ENCODE measurements at places on chromosomes 4 and X.
A peak's percentile ranks its signal among the peaks of the same experiment; 100 is the strongest.

GRCh38 chr4:54852602-54853001 is 194.8 kb downstream of the KIT start:
- no peak for DNase-seq

- DNase-seq = no peak
Measured at GRCh38 chrX:36961590-36961989, 46.6 kb upstream of the FAM47C start.

DNA sequence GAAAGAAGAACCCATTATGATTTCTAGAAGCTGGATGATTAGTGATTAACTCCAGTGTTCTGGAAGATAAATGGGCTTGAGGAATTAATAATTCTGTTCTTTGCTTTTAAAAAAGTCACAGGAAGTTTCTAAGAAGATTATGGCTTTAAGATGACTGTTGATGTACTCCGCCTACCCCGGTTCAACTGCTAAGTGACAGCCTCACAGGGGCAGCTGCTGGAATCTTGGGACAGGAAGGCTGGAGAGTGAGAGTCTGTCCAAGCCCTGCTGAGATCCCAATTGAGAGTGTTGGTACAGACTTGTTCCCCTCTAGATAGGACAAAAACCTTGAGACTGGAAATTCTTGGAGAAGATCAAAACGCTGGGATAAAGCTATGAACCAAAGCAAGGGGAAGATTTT is 37.3 kb downstream of the NPY1R start:
- no peak for DNase-seq

GRCh38 chrX:22430701-22431100 is 158.0 kb downstream of the CBLL2 start:
- DNase-seq = no peak

DNA sequence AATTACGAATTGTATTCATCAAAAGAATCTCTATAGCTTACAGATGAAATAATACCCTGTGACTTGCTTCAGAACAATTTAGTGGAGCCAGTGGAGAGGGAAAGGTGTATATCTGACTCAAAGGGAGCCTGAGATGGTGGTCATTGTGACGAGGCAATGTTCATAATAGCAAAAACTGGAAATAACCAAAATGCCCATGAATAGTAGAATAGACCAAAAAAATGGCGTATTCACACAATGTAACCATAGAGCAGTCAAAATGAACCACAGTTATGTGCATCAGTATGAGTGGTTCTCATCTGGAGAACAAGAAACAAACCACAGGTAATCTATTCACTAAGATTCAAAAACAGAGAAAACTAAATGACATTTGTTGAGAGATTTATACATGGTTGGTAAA is 125.3 kb upstream of the CLNK start:
- DNase-seq = no peak

DNA sequence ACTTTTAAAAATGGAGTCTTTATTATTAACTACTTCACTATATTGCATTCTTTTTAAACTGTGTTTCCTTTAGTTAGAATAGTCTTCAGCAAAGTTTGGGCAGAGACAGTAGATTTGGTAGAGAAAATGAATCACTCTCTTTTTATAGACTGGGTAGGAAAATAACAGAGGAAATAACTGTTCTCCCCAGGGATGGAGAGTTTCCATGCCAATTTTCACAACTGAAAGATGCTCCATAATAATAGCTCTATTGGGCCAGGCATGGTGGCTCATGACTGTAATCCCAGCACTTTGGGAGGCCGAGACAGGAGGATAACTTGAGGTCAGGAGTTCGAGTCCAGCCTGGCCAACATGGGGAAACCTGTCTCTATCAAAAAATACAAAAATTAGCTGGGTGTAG is 13.1 kb downstream of the HSD17B13 start:
- no peak for DNase-seq

DNA sequence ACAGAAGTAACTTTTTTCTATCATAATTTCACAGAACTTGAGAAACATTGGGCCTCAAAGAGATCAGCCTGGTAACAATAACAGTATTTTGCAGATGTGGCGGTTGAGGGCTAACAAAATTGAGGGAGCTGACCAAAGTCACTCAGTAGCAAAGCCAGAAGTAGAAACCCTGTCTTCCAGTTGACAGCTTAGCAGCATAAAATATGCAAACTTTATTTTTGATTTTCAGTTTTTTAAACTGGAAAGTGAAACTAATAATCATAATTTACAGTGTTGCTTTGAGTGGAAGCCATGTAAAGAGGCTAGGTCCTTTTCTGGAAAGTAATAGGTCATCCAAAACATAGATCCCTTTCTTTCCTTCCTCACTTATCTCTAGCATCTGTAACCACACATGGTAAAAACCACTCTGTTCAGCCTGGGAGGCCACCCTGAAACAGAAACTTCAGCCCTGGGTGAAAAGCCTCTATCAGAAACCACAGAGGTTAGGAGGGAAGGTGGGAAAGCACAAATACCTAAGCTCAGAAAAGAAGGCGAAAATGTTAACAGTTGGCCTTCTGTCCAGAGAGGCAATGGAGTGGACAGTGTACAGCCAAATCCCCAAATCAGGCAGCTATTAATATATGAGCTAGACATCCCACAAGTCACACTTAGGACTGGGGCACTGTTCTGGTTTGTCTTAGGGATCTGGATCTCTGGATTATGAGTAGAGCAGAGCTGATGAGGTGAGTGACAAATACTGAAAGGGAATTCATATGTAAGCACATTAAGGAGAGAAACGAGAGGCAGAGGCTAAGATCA is 61.1 kb upstream of the ARSJ start:
- DNase-seq = peak; percentile 23

DNA sequence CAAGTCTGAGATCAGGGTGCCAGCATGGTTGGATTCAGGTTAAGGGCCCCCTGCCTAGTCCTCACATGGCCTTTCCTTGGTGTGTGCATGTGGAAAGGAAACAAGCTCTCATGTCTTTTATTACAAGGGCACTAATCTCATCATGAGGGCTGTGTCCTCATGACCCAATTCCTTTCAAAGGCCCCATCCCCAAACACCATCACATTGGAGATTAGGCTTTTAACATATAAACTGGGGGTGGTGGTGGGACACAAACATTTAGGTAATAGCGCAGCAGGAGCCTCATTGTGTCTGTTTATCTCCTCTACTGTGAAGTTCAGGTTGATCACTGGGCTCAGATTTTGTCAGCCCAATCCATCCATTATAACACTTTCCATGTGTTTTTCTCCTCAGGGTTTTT is 41.0 kb downstream of the BEX3 start:
- DNase-seq = no peak

DNA sequence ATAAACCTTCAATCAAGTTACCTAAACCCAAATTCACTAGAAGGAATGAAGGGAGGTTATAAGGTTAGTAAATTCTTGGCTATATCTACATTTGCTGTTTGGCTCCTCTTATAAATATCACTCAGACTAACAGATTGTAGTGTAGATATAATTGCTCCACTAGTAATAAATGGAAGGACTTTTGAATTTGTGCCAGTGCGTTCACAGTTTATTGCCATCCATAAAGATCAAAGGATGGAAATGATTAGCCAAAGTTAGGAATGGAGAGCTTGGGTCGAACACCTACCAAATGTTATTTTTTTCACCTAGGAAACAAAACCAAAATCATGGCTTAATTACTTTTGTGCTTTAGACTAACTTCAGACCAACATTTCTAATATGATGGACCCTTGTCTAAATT is 9.2 kb downstream of the DTHD1 start:
- DNase-seq = no peak

DNA sequence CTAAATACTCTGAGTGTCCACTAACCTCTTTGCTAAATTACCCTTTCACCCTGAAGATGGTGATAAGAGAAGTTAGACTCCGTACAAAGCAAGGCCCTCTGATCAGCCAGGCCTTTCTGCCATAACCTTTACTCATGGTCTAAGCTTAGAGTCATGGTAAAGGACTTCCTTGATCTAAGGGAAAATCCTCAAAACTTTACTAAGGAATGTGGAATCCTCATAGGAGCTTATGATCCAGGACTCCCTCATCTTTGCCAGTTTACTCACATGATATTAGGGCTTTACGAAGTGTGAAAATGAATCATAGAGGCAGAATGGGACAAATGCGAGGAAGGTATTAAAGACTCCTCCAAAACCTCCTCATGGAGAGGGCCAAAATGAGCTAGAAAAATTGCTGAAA is 7.9 kb upstream of the FAM13A start:
- DNase-seq = no peak

DNA sequence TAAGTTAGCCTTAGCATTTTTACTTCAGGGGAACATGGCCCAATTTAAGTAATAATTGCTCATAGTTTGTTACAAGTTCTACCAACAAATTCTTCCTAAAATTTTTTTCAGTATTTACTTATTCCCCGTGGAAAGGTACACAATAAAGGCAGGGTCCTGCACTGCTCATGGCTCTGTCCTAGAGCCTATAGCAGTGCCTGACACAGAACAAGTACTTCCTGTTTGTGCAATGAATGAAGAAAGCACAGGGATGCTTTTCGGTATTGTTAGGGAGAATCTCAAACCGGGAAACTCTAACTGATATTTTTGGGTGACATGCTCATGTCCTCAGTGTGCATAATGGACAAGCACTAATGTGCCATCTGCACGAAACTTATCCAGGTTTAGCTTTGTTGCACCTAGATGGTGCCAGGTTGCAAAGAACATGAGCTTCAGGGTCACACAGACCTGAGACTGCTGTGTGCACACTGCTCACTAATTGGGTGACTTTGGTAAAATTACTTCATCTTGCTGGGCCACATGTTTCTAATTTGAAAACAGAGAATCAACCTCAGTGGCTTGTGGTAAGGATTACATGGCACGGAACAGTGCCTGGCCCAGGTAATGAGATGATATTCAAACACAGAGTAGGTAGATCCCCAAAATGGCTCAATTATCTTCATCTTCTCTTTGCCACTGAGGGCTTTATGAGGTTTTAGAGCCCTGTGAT is 175.8 kb upstream of the NPY2R start:
- DNase-seq = no peak

- no peak for DNase-seq
Measured at GRCh38 chr4:187711586-187711985, 284.0 kb upstream of the ZFP42 start.

GRCh38 chr4:122156819-122157218 is 4.7 kb downstream of the BLTP1 start:
- no peak for DNase-seq

GRCh38 chr4:118788911-118789310 is 47.0 kb downstream of the SEC24D start:
- no peak for DNase-seq

- no peak for DNase-seq
Measured at GRCh38 chrX:53714580-53715345, 28.2 kb upstream of the HUWE1 start.

GRCh38 chrX:119758731-119759247 is 401 bp downstream of the SOWAHD start:
- DNase-seq = no peak

DNA sequence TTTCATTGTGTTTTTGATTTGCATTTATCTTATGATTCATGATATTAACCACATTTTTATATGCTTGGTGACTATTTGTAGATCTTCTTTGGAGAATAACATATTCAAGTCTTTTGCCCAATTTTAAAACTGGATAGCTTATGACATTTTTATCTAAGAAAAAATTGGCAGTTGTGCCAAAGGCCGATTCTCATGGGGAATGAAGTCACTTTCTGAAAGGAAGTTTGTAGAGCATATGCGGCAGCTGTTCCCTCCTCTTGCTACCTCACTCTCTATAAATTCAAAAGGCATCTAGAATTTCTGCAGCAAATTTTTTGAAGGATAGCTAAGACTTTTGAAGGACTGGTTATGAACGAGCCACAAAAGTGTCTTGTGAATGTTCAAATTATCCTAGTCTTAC is 2353.5 kb downstream of the ARAP2 start:
- DNase-seq = no peak

- DNase-seq = no peak
Measured at GRCh38 chr4:140799686-140800225, 43.6 kb upstream of the TBC1D9 start.

DNA sequence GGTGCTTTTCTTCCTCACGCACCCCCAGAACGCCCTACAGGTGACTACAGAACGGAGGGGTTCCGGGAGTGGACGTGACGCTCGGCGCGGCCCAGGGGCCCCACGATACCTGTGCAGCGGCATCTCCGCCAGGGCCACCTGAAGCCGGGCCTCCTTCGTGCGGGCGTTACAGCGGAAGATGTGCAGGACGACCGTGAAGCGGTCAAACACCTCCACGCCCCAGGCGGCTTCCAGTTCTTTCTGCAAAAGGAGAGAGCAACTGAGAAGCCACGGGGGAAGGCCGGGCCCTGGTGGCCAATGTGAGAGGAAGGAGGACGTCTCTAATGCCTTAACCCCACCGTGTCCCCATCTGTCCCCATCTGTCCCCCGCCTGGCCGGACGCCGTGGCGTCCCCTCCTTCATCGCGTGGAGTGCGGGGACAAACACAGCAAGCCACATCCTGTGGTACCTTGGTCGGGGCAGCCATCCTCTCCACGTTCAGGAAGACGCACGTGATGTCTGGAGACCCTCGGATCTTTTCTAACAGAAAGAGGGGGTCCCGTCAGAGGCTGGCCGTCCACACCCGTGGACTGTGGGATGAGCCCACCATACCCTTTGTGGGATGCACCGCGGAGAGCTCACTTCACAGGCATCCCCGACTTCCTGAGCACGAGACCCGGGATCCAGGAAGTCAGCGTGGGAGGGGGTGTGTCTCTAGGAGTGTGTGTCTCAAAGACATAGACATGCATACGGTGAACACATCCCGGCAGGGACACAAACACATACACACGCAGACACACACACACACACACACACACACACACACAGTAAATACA is 3.6 kb downstream of the GTPBP6 start:
- no peak for DNase-seq

DNA sequence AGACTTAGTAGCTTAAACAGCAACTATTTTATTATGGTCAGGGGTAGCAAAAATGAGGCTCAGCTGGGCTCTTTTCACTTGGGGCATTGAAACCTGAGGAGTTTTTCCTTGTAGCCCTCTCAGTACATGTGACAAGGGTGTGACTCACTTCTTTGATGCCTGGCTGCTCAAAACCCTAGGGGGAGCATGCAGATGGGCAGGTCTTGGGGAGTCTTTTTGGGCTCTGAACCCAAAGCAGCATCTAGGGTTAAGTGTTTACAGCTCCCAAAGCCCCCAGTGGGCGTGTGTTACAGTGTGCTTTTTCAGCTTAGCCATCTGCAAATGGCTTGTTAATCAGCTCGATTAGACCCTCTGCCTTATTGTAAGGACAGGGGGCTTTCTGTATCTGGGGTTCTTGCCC is 1752.7 kb downstream of the PCDH7 start:
- DNase-seq = no peak

GRCh38 chr4:76611616-76612207 is 176.7 kb downstream of the SHROOM3 start:
- no peak for DNase-seq

DNA sequence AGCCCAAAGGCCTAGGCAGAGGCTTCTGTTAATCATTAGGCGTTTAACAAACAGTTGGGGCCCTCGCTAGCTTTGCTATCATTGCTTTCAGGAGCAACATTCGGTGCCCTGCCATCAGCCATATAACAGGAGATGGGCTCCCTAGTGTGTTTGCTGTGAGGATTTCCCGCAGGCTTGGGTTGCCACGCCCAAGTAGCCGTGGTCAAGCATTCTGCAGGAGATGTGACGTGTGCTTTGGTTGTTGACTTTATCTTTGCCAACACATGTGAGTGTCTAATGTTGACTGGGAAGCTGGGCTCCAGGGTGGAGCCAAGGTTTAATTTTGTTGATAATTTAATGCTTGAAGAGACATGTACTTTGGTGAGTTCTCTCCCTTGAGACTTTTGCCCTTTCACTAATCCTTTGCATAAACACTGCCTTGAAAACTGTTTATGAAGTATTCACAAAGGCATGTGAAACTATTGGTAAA is 184.6 kb upstream of the KIT start:
- DNase-seq = no peak
